ENCODE measurements at places on chromosomes 6 and 20.
A peak's percentile ranks its signal among the peaks of the same experiment; 100 is the strongest.

DNA sequence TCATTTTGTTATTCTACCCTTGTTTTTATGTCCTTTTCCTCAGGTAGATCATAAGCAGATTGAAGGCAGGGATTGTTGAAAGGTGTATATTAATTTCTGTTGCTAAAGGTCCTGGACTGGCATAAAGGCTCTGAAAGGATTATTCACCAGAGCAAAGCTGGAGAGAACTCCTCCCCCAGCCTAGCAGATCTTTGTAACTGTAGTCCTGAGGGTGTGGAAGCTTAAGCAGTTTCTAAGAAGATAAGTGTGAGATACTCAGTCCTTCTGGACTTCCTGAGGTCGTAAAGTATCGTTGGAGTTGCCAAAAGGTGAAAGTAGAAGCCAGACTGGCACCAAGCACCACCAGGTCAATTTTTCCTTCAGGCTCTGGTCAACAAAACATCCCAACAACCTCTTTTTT lies 24.2 kb downstream of the CGA start:
- no peak for DNase-seq

DNA sequence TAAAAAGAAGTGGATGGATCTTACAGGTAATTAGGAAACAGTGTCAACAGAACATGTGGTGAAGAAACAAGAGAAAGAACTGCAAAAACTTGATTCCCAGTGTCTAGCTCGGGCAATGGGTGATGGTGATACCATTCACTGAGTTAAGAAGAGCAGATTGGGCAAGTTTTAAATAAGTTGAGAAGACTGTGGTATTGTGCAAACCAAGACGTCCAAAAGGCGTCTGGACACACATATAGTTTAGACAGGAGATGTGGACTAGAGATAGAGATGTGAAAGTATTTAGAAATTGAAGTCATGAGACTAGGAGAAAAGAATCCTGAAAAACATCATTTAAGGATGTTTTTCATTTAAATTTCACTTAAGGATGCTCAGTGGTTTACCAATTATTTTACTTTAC lies 53.9 kb downstream of the CDK19 start:
- DNase-seq = no peak

DNA sequence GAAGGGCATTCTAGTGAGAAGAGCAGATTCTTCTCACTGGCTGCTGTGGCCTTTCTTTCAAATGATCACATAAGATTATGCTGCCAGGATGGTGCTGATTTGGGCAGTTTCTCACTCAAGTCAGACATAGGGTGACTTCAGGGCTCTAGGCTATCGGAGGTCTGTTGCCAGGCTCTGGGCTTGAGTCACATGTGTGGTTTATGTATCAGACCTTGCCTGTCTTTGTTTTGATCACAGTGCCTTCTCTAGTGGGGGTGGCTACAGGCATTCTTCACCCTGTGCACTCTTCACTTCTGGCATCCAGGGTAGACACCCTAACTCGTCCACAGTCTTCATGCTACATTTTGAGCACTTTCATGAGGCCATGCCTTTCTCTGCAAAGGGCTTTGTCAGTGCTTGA lies 823.7 kb upstream of the MAN1A1 start:
- no peak for DNase-seq

DNA sequence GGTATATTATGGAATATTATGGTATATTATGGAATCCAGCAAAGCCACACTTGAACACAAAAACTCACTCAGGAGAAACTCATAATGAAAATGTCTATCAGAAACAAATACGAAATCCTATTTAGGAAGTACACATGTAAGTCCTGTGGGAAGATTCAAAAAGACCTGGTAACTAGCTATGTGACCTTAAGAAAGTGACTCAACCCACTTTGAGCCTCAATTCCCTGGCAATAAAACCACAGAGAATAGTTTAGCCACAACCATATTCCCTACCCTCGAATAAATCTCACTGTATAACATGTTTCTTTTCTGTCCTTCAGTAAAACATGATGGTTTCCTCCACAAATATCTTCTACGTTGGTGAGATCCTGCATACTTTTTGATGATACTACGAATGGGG lies 56.4 kb downstream of the ZMYND8 start:
- no peak for DNase-seq

GRCh38 chr6:6593867-6594468 lies 5.4 kb downstream of the LY86 start:
- DNase-seq = no peak

GRCh38 chr6:28220257-28221133 lies 4.6 kb upstream of the ZSCAN9 start:
- DNase-seq = no peak

- no peak for DNase-seq
Observed at GRCh38 chr6:87623248-87623647, 33.3 kb downstream of the ORC3 start.

GRCh38 chr6:40817369-40817768 lies 221.7 kb downstream of the UNC5CL start:
- DNase-seq = no peak

- no peak for DNase-seq
Observed at GRCh38 chr6:51027283-51028065, 208.8 kb downstream of the TFAP2B start.

DNA sequence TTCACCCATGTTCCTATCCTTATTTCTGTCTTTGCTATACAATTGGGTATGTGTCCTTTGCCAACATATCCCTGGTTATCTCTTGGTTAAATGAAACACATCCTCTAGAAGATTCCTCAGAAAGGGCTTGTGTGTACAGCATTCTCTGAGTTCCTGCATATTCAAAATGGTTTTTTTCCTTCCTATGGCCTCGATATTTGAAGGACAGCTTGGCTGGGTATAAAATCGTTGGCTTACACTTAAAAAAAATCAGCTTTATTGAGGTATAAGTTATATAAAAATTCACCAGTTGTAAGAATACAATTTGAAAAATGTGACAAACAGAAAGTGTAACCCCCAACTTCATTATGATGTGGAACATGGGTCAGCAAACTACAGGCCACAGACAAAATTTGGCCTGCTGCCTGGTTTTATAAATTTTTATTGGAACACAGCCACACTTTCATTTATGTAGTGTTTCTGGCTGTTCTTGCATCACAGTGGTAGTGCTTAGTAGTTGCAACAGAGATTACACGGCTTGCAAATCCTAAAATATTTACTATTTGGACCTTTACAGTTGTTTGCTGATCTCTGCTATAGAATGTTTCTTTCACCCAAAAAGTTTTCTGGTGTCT lies 16.7 kb downstream of the PCMT1 start:
- no peak for DNase-seq

- DNase-seq = no peak
Observed at GRCh38 chr6:42551217-42551616, 12.6 kb upstream of the UBR2 start.

DNA sequence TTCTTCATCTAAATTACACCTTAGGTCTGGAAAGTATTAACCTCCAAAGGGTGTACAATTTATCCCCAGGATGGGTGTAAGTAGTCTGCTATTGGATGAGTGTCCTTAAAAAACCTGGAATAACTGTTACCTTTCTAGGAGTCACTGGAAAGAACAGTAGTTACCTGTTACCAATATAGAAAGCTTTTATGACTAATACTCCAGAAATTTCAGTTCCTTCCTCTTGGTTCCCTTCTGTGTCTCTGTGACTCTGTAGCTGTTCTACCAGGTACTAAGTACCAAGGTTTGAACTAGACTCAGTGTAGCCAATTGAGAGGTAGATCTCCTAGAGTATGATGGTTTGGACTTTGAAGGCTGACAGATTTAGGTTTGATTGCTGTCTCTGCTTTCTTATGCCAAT lies 47.0 kb upstream of the TBX18 start:
- DNase-seq = no peak

DNA sequence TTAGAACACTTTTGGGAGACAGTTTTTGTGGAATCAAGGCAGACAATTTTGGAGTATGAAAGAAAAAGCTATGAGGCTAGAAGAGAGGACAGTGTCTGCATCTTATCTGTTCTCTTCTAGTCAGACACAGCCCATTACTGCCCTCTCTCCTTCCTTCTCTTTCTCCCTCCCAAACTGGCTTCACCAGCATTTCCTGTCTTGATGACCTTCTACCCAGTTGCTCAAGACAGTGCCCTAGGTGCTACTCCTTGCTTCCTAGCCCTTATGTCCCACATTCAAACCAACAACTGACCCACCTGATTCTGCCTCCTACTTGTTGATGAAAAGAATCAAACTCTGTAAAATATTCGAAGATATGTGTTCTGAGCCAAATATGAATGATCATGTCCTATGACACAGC lies 116.4 kb upstream of the RIPOR2 start:
- no peak for DNase-seq

DNA sequence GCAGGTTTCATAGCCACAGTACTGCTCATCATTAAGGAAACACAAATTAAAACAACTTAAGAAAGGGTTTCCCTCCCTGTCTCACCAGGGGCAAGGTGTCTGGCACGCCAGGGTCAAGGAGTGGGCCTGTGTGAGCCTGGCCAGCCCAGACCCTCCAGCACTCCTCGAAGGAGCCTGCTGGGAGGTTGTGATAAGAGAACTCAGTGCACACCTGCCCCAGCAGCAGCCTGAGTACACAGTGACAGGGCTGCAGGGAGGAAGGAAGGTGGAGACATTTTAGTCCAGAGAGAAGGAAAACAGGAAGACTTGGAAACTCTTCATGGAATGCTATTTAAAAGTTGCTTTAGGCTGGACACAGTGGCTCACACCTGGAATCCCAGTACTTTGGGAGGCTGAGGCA lies 14.1 kb downstream of the NINL start:
- DNase-seq = no peak

- no peak for DNase-seq
Observed at GRCh38 chr6:151589667-151590066, 95.8 kb downstream of the CCDC170 start.

DNA sequence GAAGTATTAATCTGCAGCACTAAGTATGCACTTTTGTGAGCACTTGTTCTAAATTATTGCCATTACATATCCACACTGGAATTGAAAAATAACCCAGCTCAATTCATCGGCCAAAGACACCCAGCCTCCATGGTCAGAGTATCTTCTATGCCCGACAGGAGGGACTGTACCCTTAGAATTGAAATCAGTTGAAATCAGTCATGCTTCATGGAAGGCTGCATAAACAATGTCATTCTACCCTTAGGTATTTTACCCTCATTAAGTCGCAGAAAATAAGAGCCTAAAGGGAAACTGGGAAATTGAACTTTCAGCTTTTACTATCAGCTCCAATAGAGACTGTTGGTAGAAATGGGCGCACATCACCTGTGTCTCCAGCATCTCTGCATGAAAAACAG lies 2.9 kb upstream of the RAMACL start:
- DNase-seq = no peak

GRCh38 chr6:104686550-104687175 lies 173.1 kb downstream of the HACE1 start:
- DNase-seq = no peak

GRCh38 chr20:53660078-53660909 lies 66.7 kb upstream of the ZNF217 start:
- peak; percentile 49 for DNase-seq

DNA sequence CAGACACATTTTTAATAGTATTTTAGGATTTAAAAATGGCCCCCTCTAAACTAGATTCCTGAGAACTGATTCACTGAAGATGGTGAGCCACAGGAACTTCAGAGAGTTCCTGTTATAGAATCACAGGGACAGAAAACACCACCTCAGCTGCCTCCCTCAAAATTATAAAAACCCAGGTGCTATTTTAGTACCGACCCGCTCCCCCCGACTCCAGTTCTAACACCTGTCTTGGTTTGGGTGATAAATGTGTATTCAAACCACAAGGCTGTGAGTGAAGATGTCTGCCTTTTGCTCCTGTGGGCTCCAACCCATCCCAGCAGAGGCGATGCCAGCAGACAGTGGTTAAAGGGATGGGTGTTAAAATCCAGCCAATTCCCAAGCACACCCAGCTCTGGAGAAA lies 127.4 kb upstream of the LY86 start:
- DNase-seq = no peak

- no peak for DNase-seq
Observed at GRCh38 chr6:5547556-5547955, 286.2 kb downstream of the FARS2 start.

DNA sequence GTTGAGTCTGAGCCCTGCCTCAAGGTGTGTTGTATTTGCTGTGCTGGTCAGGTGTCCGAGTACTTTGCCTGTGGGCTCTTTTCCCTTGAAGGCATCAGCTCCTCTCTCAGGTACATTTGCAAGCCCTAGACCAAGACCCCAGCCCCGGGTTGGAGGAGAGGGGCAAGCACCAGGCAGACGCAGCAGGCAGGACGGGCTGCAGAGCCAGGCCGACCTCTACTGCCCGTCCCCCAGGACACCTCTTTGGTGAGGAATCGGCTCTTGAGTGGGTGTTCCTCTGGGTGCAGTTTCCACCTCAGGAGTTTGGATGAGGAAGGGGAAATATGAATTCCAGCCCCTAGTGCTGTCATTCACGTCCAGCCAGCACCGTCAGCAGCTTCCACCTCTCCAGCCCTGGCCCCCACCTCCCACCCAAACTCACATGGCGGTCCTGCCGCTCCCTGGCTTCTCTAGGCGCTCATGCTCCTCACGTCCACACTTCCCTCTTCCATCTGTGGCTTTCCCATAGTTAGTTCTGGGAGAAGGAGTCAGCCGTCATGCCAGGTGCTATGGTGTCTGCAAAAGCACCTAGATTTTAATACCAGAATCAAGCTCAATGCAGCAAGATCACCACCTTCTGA lies 183.9 kb downstream of the DLL1 start:
- DNase-seq = no peak

GRCh38 chr20:35511814-35512420 lies 17.5 kb downstream of the C20orf173 start:
- peak; percentile 17 for DNase-seq

DNA sequence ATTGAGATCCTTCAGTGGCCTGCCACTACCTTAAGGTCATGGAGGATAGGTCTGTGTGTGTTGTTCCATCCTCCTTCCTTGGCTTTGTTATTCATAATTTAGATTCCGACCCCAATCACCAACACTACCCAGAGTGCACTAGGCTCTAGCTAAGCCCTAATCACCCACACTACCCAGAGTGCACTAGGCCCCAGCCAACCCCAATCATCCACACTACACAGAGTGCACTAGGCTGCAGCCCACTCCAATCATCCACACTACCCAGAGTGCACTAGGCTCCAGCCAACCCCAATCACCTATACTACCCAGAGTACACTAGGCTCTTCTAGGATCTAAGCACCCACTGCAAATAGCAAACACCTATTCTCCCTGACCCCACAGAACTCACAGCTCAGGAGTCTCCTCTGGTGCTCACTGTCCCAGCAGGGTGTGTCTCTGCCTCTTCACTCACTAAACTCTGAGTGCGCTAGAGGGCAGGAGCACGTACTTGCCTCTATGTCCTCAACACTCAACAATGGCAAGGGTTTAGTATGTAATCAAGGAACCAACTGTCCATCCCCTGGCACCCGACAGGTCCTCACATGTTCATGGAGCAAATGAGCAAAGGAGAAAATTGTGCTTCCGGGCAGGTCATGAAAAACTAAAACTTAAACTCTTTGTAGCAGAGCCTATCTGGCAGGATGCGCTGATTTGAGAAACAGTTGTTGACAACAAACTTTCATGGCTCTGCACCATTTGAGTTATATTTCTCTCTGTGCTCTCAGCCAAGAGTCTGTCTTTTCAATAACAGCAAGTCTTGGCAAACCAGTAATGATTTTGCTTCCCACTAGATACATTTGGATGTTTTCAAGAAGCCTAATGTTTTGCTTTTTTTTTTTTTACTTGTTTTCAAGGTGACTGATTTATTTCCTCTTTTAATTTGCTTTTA lies 54.3 kb downstream of the SLC22A23 start:
- DNase-seq = no peak

Data from CD4-positive, alpha-beta T cell treated with Interferon alpha-2 for 1 hour (primary cell).